ENCODE measurements at places on chromosomes 4 and X.

DNA sequence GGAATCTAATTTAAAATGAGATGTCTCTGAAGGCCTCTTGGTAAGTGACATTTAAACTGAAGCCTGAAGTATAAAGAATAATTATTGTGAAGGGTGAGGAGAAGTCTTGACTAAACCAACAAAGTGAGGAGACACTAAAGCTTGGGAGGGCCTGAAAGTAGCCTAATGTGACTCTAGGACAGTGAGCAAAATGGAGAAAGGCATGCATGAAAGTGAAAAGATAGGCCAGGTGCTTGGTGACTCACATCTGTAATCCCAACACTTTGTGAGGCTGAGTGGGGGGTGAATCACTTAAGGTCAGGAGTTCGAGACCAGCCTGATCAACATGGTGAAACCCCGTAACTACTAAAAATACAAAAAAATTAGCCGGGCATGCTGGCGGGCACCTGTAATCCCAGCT lies 46.9 kb upstream of the SMARCAD1 start:
- DNase-seq = no peak

DNA sequence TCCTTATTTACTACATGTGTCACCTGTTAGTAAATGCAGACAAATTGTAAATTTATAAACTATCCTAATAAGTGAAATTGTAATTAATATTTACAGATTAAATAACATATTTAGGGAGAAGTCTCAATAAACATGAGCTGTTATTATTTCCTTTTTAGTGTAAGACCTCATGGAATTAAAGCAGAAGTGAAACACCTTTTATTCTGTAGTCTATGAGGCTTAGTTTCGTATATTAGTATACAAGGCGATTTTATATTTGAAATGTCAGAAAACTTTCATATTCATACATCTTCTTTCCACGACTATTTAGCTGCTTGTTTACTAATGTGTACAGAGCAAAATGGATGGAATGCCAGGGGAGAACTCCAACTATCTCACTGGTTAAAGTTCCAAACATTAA lies 414.4 kb downstream of the ARHGAP24 start:
- DNase-seq = no peak

- DNase-seq = no peak
Observed at GRCh38 chr4:56234098-56234497, 153.2 kb downstream of the AASDH start.

DNA sequence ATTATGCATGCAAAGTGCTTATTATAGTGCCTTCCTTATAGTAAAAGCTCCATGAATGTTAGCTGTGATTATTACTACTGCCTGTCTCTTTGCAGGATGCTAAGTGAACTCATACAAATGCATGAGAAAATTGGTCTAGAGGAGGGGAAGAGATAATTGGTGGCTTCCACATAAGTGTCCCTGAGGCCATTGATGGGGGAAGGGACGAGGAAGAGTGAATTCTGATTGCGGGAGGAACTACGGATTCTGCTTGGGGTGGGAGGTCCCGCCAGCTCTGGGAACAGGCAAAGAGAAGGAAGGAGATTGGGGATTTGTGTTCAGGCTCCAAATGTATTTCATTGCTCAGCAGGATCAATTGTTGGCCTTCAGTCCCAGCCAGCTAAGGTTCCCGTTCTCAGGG lies 11.6 kb upstream of the ARHGAP36 start:
- DNase-seq = no peak

DNA sequence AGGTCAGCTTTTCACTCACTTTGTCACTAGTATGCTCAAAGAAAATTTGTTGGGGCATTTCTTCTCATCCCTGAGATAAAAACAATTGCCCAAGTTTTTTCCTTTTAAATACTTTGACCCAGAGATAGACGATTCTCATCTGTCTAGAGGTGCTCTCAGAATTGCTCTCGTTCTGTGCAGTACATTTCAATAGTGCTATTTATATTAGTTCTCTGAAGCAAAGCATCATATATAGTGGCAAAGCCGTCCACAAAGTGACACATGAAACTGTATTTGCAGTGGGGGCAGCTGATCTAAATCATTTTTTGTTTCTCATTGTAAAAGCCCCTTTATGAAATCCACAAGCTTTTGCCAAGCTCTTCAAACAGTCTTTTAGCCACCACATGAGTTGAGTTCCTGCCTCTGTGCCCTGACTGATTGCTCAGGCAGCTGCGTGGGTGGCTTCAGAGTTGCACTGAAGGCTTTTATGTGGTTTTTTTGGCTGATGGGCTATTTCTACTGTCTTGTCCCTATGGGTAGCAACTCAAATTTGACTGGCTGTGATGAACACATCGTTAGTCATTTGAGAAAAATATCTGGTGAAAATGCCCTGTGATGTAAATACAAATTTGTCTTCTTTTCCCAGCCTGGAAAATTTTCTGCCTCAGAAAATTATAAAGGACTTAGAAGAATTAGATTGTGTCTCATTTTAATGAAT lies 119.1 kb upstream of the OTUD4 start:
- DNase-seq = peak; percentile 82
